ENCODE measurements at places on chromosomes 1 and 21.

DNA sequence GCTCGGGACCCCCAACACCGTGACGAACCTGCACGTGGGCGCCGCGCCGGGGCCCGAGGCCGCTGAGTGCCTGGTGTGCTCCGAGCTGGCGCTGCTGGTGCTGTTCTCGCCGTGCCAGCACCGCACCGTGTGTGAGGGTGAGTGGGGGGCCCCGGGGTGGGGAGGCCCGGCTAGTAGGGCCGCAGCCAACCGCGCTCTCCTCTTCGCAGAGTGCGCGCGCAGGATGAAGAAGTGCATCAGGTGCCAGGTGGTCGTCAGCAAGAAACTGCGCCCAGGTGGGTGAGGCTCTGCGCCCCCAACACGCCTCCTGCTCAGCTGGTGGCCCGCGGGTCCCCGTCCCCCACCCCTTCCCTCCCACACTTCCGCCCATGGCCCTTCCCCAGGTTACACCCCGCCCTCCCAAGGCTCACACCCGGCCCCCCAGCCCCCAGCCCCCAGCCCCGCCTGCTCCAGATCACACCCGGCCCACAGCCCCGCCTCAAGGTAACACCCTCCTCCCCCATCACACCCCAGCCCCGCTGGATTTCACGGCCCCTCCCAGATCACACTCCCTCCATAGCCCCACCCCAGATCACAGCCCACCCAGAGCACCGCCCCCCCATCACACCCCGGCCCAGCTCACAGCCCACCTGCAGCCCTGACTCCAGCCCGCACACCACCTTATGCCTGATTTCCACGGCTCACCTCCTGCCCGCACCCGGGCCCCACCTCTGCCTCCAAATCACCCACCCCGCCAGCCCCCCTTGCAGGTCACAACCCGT lies 2.4 kb upstream of the MMP23B start:
- peak; percentile 83 for DNase-seq

DNA sequence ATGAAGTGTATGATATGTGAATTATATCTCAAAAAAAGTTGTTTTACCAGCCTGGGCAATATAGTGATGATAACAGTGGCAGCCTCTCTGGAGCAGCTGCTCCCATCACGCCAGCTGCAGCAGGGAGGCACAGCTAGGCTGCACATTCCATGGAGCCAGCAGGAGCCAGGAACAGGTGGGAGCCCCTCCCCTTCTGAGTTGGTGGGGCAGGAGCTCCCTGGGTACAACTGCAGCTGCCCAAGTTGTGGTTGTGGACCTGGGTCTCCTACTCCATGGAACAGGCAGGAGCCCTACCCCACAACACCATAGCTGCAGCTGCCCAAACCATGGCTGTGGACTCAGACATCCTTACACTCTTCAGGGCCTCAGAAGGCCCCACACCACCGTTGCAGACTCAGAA lies 21.7 kb upstream of the FNBP1L start:
- DNase-seq: no peak

- DNase-seq: no peak
These were observed 23.7 kb upstream of the COG2 start for GRCh38 chr1:230618537-230618936.

DNA sequence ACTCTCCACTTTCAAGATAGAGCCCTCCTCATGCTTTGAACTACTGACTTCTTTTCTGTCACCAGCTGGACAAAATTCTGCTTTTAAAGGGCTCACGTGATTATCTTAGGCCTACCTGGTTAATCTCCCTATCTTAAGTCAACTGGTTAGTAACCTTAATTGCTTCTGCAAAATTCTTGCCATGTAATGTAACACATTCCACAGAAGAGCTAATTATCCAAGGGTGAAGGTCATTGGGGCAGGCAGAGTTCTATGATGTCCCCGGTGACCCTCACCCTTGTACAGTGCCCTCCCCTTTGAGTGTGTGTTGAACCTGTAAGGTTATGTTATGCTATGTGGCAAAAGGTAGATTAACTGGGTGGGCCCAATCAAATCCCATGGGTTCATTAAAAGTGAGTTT lies 25.2 kb upstream of the FOXE3 start:
- no peak for DNase-seq

DNA sequence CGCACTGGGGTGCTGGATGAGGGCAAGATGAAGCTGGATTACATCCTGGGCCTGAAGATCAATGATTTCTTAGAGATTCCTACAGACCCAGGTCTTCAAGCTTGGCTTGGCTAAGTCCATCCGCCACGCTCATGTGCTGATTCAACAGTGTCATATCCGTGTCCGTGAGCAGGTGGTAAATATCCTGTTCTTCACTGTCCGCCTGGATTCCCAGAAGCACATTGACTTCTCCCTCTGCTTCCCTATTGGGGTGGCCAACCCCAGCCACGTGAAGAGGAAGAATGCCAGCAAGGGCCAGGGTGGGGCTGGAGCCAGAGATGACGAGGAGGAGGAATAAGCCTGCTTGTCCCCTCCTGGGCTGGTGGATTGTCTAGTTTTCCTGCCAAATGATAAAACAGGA lies 2.2 kb upstream of the CBR3 start:
- no peak for DNase-seq

DNA sequence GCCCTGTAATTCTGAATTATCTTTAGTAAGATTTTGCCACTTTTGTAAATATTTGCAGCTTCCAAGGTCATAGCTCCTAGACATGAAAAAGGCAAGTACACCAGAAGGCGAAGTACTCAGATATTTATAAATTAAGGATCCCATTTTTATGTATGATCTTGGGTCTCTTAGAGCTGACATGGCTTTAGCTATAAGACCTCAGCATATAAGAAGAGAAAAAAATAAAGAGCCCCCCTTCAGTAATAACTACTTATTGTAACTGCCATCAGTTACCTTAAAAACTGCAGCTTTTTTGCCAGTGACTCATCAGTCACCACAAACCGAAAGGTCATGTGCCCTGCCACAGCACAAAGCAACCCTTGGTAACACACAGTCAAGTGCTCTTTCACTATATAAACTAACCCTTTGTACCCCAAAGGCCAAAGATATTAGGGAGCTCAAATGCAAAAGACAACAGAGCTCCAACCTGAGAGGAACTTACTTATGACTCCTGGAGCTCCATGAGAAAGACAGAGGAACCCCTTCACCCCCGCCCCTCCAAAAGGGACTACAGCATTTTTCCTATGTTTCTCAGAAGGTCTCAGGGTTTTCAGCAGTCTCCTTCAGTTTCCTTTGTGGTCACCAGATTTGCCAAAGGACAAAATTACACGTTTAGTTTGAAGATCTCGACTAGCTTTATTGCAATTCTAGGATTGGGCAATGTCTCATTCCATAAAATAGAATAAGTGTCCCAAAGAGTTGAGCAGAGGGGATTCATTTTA lies 219.8 kb upstream of the DUSP10 start:
- DNase-seq: peak; percentile 16

DNA sequence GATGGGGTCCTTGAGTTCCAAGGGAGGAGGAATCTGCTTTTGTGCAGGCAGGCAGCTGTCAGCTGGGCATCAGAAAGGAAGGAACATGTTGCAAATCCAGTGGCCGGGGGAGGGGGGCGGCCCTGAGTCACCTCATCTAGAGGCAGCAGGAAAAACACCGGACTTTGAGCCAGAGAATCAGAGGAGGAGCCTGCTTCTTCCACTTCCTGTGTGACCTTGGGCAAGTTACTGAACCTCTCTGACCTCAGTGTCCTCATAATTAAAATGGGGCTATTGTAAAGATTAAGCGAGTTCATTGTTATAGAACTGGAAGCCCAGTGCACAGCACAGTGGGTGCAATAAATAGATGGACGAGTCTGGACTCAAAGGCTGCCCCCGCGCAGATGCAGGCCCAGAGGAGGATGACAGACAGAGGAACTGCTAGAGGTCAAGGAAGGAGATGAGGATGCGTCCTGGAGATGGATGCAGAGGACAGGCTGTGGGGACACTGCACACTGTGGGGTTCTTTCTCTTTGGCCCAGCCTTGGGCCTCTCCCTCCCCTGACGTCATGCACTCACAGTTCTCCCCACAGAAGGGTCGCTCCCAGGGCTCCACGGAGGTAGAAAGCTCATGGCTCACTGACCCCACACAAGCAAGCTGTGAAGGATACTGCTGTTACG lies 714.3 kb downstream of the MATN1 start:
- no peak for DNase-seq

DNA sequence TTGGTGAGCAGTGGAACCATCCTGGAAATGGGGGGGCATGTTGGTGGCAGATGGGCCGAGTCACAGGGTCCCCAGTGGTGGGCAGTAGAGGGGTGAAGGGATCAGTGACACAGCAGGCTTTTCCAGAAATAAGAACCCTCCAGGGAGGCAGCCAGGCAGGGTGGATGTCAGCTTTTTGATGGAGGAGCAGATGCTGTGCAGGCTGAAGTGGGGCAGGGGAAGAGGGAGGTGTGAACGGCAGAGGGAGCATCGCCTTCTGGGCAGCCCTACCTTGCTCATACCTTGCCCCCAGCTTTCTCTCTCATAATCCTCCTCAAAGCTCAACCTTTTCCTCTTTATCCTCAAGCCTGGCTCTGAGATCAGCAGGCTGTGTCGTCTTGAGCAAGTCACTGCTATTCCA lies 131.8 kb upstream of the IPO9 start:
- no peak for DNase-seq

DNA sequence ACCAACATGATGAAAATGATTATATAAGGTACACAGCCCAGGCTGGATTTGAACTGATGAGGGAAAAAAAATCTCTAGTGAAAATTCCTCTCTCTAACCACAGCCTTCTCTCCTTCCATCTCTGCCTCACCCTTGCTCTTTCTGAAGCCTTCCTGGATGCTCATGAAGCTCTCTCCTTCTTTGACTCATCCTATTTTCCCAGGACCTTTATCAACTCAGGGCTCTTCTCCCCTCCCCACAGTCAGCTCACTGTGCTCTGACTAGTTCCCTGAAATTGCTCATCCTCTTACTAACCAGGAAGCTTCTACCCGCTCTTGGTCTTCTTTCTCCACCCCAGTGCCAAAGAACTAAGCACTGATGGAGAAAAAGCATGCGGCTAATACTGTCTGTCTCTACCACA lies 46.4 kb upstream of the ERG start:
- no peak for DNase-seq

DNA sequence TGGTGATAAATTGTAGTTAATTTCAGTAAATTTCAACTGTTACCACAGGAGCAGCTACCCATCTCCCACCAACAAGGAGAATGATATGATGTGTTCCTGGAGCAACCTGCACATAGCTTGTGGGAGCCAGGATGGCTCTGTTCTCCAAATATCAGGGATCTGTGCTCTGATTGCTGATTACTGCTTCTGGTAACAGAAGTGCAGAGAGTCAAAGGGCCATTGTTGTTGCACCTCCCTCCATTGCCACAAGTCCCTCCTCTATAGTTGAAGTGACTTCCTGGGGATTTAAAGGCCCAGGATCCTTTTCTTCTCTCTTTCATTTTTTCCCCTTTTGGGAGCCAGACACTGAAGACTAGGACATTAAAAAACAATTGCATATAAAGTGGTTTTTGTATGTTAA lies 51.6 kb upstream of the HPDL start:
- DNase-seq: no peak

DNA sequence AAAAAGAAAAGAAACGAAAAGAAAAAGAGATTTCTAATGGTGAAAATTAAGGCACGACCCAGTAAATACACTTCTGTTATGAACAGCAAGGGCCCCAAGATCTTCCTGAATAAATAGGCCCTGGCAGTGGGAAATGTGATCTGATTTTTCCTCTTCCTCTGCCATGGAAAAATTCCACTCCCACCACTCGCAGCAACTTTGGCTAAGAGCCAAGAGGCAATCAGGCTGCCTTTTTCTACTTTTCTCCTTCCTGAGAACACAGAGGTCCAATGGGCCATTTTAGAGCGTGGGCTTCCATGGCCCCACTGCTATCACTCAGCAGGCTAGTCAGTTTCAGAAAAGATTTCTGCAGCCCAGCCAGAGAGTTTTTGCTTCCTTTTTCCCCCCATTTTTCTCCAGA lies 33.7 kb upstream of the AK4 start:
- DNase-seq: no peak

DNA sequence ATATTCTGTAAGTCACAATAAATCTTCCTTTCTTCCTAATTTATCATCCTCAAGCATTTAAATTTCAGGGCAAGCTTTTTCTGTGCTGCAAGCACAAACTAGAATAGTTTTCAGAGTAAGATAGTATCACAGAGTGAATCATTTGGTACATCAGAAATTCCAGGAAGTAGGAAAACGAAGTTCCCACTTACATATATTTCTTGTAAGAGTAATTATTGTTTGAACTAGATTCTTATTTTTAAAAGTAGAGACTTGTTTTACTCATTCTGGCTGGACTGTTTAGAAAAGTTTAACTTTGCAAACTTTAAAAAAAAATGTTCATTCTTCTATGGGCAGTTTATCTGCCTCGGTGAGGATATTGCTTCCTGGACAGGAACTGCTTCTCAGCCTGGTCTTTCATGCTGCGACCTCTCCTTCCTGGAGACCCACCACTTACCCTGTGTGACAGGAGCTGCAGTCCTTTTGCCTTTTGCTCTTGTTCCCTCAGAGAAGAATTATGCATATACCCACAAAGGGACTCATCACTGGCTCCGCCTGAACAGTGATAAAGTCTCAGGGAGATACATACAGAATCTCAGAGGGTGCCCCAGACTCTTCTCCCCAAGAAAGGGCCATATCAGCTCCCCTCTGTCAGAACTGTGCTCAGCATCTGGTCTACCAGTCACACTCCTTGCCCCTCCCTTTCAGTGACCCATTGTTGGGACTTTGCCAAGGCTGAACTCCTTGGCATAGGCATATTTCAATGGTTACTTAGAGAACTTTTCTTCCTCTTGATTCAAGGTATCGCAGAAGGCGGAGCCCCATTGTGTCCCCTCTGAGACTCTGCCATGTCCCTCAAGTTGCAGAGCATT lies 102.7 kb upstream of the CD55 start:
- no peak for DNase-seq

- no peak for DNase-seq
These were observed 5.7 kb downstream of the LMX1A start for GRCh38 chr1:165350840-165351239.

- DNase-seq: no peak
These were observed 131.6 kb upstream of the IVNS1ABP start for GRCh38 chr1:185448591-185449186.

DNA sequence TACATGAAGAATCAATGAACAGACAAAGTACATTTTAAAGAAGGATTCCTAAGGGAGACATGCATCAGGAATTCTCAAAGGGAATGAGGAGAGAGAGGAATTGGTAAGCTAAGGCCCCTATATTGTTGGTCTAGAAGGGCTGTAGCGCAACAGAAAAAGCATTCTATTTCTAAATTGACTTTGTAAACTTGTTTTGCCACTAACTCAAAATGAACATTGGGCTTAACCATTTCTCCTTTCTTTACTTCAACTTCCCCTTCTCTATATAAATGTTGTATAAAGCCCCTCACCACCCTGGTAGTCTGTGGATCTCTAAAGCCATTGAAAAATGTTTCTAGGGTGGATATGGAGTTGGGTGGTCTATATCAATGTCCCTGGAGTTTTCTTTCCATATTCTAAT lies 20.4 kb upstream of the OR6N2 start:
- no peak for DNase-seq

GRCh38 chr21:15078180-15078579 lies 13.4 kb upstream of the NRIP1 start:
- DNase-seq: no peak

DNA sequence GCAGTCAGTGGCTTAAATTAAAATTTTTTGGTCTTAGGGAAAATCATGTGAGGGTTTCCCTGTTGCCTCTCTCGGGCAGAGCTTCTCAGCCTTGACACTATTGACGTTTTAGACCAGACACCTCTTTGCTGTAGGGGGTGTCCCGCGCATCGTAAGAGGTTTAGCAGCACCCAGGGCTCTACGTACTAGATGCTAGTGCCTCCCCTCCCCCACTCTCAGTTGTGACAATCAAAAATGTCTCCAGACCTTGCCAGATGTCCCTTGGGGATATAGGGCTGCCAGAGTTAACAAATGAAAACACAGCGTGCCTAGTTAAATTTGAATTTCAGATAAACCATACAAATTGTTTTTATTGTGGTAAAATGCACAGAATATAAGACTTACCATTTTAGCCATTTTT lies 293.3 kb downstream of the DISC1 start:
- peak; percentile 55 for DNase-seq
